ENCODE measurements at places on chromosomes 1 and 21. TPM values are rescaled to one million over a fixed set of nuclear protein-coding genes. Genes with fewer than 3 reads are reported as not detected.

DNA sequence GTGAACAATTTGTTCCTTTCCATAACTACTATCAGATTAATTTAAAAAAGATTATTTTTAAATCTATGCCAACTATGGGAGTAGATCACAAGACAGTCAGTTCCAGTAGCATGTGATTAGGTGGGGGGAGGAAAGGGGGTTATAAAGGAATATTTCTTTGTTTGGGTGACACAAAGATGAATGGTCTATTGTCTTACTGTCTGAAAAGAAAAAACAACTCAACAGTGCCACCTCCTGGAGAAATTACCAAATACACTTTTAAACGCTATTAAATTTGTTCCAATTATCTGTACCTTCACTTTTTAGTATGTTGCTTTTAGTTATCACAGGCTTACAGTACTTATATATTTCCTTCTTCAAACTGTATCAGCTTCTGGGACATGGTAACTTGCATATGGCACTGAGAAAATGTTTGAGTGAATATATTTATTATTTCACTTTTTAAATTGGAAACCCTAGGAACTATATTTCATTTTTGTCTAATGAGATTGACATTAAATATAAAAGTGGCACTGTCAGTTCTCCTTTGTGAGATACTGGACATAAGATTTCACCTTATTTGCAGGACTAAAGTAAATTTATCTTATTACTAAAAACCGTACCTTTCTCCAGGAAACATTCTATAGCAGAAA is 1.7 kb upstream of the SORT1 start:
- H3K36me3 ChIP-seq: peaks cover 4% of the 10 kb centered on the region
- peak overlapping the region; percentile 83 for H3K4me3 ChIP-seq
- H3K27ac ChIP-seq: no peak overlapping the region

Gene TMCC2
- total RNA-seq: 6.7 TPM

GRCh38 chr1:49251019-49251784 is 474.5 kb upstream of the BEND5 start:
- H3K4me3 ChIP-seq: no peak overlapping the region
- H3K4me1 ChIP-seq: no peaks in the 10 kb centered on the region
- no peaks in the 10 kb centered on the region for H3K36me3 ChIP-seq
- no peak for DNase-seq
- no peak overlapping the region for H3K27ac ChIP-seq

Gene SELP
- total RNA-seq: not detected

Gene BSND
- total RNA-seq: 0.43 TPM

DNA sequence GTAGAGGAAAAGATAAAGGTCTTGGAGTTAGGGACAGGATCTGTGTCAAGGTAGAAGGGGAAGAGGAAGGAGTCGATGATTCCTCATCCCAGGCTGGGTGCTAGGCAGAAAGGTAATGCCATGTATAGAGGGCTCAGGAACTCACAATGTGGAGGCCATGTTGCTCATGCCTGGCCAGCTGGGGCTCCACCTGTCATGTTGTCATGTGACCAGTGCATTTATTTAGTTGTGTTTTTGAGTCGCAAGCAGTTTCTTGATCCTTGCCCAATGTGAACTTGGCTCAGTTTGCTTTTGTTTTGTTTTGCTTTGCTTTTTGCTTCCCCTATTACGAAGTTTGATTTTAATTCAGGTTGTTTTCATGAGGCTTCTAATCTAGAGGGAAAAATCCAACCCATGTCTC is 5.7 kb downstream of the CASQ2 start:
- H3K4me3 ChIP-seq: no peak overlapping the region
- no peaks in the 10 kb centered on the region for H3K4me1 ChIP-seq
- no peak for DNase-seq
- H3K27me3 ChIP-seq: no peaks in the 10 kb centered on the region

DNA sequence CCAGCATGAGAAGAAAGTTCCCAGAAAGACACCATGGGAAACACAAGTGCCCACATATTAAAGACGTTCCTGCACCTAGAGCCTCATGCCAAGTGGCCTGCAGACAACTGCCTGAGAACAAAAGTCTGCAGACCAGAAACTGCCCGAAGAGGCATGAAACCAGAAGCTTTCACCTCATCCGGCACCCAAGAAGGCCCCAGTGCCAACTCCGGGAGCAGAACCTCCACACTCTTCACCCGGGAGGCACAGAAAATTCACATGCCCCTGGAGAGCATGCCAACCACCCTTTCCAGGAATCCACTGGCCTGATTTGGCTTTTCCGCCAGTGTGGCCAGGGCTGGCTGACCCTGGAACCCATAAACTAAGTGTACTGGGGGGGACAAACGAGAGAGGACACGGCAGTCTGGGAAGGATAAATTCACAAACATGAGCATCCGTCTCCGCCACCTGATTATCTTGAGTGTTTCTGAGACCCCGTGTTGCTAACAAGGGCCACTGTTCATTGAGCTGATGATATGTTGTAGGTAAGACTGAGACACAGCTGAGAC is 6.8 kb downstream of the TFF2 start:
- no peaks in the 10 kb centered on the region for H3K4me1 ChIP-seq
- no peaks in the 10 kb centered on the region for H3K27me3 ChIP-seq
- no peak overlapping the region for H3K27ac ChIP-seq
- no peak for DNase-seq
- no peaks in the 10 kb centered on the region for H3K36me3 ChIP-seq
- no peak overlapping the region for H3K4me3 ChIP-seq
